MCF 10A (cell line): ENCODE measurements at places on chromosomes 7 and 10.
A peak's percentile ranks its signal among the peaks of the same experiment; 100 is the strongest.

- no peak for DNase-seq
Observed at GRCh38 chr7:78716876-78717275, 736.6 kb downstream of the MAGI2 start.

GRCh38 chr7:100946766-100947365 is 2.5 kb upstream of the MUC3A start:
- no peak for DNase-seq

- no peak for DNase-seq
Observed at GRCh38 chr7:981793-982510, 1.0 kb upstream of the CYP2W1 start.

GRCh38 chr7:113289140-113289740 is 170.9 kb upstream of the SMIM30 start:
- peak; percentile 64 for DNase-seq
